Renal cortical epithelial cell (primary cell): ENCODE measurements at places on chromosomes 4 and X.

DNA sequence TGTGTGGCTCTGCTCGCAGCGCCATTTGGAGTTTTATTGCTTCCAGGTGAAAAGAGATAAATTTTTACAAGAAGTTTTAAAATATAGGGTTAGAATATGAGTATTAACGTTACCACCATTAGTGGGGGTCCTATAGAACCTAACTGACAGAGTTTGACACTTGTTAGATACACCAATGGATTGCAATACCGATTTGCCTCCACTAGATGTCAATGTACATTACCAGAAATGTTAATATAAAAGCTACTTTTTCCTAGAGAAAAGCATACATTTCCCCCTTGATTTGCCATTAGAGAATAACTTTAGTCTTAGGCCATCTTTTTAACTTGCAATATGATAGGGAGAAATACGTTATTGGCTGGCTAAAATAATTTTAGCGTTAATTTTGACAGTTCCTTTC, 108.4 kb downstream of the LINC00632 start:
- DNase-seq, result peak; percentile 11

DNA sequence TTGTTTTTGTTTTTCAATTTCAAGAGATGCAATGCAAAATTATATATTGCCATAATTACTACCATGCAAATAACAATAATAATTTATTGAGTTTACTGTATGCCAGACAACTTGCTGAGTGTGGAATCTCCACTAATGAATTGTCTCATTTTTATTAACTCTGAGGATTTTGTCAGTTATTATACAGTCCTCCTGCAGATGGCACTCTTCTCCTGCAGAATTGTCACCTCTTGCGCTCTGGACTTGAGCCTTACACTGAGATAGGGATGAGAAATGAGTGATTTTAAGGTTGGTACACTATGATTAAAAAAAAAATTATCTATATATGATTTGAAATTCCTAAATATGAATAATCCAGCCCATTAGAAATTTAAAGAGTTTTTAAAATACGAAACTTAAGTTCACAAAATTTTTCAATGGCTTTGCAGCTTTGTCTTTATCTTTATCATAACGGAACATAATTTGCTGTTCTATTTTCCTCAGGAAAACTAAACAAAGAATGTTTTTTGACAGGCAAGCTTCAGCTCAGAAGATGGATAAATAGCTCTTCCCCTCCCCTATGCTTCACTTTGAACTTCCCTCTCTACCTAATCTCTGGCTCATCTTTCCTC, 12.7 kb upstream of the PAQR3 start:
- DNase-seq, result peak; percentile 40

- no peak for DNase-seq
These were observed 367.4 kb downstream of the UNC5C start for GRCh38 chr4:95181243-95181995.

- no peak for DNase-seq
These were observed 94.1 kb upstream of the TLR2 start for GRCh38 chr4:153589703-153590595.

DNA sequence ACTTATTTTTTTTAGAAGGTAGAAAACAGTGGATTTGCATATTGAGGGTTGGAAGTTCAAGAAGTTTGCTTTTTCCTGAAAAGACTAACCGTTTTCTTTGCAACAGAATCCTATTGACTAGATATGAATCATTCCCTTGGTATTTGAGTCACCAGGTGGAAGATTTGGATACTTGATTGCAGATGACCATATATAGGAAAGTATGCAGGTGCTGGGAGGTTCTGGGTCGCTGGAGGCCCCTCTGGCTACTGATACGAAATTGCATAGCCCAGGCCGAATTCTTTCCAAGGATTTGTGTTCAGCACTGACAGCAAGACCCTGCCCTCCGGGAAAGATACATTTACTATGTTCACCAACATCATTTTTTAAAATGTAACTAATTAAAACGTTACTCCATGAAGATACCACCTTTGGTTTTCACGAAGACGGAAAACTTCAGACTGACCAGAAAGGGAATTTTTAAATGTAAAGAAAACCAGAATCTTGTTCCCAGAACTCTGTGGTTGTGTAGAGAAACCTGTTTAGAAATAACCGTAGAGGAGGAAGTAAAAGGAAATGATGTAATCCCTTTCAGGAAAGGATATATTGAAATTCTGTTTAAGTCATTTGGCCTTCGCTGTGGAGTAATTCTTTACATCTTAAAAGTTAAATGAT, 946 bp downstream of the ANXA3 start:
- DNase-seq, result peak; percentile 96

- DNase-seq, result no peak
These were observed 26.7 kb downstream of the PHKA1 start for GRCh38 chrX:72687396-72687795.

- peak; percentile 61 for DNase-seq
These were observed 34.5 kb upstream of the CDKN2AIP start for GRCh38 chr4:183409934-183410333.

DNA sequence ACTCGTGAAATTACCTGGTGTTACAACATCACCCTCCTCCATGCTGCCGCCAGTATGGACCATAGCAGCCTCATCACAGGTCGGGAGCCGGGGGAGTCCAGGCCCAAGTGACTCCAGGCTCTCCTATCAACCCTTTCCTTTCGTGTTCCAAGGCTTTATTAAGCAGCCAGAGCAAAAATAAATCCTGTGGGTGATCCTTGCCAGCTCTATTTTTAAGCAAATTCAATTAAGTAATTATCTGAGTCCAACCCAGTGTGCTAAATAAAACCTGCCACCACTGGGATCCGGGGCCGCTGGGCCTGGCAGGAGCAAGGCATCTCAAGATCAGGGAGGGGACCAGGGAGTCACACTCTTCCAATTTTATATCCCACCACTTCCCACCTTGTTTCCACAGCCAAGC, 80.7 kb upstream of the PRPS1 start:
- DNase-seq, result no peak

GRCh38 chr4:140237616-140238350, 83.8 kb upstream of the MAML3 start:
- no peak for DNase-seq

- DNase-seq, result no peak
These were observed 6.0 kb downstream of the SMAD1 start for GRCh38 chr4:145487631-145488030.

GRCh38 chrX:82813671-82814078, 694.4 kb upstream of the POU3F4 start:
- peak; percentile 100 for DNase-seq
